ENCODE measurements at places on chromosomes 3 and 15.

- no peak for DNase-seq
Measured at GRCh38 chr3:68740087-68740486, 192.3 kb downstream of the TAFA4 start.

GRCh38 chr15:59051873-59052861 is 52.8 kb upstream of the CCNB2 start:
- DNase-seq: no peak

DNA sequence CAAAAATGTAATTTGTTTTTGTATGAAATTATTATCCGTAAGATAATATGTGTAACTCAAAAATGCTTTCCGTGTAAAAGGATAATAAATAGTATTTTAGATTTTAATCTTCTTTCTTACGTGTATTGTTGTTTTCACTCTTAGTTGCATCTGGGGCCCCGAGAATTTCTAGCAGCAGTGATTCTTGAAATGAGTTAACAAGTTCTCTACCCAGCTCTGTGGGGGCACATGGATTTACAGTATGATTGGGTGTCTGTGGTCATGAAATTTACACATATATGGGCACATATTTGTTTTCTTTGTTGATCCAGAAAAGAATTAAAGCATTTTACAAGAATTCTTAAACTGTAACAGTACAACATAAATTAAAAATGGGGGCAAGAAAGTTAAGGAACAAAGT is 145.9 kb upstream of the LRRFIP2 start:
- no peak for DNase-seq

GRCh38 chr3:129462361-129462968 is 22.4 kb downstream of the IFT122 start:
- no peak for DNase-seq

- DNase-seq: no peak
Measured at GRCh38 chr3:171646357-171647133, 163.7 kb downstream of the PLD1 start.
